ENCODE measurements at places on chromosomes 4 and X.

DNA sequence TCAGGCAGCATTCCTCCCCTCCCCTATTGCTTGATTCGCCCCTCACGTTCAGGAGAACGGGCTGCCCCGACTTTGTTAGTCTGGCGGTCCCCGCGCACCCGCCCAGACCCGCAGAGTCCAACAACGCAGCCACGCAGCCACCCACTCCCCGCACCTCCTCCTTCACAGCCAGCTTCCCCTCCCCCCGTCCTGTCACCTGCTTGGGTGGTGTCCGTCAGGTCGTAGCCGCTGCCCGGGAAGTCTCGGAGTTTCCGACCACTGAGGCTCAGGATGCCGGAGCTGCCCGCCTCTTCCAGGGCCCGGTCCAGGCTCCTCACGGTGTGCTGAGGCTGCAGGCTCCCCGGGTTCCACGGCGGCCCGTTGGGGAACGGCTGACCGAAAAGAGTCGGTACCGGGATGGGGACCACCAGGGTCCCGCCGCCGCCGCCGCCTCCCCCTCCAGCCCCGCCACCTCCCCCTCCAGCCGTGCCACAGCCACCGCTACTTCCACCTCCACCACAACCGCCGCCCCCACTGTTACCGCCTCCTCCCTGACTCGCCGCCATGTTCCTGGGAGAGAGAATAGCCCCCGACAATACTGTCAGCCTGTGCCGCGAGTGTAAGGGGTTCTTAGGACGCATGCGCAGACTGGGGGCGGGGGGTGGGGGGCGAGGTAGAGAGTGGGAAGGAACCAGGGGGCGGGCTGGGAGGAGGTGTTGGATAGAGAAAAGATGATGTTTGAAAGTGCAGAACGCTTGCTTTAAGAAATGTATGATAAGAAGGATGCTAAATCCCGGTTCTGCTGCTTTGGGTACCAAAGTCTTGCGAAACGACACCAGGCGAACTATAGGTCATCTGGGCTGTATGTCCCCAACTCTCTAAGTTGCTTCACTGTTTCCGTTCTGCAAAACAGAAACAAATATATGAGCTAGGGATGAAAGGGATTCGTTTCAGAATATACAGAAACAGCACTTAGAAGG is at the start of gene LRCH2:
Gene LRCH2, minus strand, starts transcription at position 600 of the 959 bp plus-strand sequence. Its CDS starts 55 bp downstream, at position 545.
- DNase-seq = peak; percentile 23

DNA sequence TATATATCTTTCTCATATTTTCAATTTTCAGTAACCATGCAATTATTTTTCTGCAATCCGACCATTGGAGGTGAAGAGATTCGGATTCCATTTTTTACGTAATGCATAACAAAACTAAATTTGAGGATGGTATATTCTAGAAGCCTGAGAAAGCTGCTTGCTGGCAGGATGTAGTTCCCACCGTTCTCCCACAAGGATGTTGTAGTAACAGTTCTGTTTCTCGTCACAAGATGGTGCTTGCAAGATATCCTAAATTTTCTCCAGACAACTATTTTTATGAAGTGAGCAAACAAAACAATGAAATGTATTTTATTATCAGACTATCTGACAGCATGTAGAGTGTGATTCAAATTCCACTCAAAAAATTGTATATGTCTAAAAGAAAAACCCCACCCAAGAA is 10.7 kb downstream of the PWWP3B start:
- no peak for DNase-seq

DNA sequence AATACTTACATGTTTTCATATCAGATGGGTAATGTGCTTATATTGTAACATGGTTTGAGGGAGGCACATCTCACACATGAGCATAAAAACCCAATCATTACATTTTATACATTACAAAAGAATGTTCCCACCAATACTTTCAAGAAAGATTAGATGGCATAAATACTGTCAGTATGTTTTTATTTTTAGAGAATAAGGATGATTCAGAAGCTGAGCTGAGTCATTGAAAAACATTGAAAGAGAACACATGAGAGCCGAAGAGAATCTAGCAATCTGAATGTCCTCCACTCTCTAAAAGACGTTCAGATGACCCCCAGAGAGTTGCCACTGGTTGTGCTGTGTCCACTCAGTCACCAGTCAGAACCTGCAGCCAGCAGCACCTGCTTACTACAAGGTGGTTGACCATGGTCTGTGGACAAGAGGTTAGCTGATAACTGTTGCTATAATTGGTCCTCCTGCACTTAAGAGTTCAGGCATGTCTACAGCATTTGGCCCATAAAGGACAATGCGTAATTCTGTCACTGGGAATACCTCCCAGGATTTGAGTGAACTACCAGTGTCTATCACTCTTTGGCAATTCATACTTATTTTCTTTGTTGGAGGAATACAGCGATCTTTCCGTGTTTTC is 382.2 kb upstream of the IGFBP7 start:
- DNase-seq = no peak

DNA sequence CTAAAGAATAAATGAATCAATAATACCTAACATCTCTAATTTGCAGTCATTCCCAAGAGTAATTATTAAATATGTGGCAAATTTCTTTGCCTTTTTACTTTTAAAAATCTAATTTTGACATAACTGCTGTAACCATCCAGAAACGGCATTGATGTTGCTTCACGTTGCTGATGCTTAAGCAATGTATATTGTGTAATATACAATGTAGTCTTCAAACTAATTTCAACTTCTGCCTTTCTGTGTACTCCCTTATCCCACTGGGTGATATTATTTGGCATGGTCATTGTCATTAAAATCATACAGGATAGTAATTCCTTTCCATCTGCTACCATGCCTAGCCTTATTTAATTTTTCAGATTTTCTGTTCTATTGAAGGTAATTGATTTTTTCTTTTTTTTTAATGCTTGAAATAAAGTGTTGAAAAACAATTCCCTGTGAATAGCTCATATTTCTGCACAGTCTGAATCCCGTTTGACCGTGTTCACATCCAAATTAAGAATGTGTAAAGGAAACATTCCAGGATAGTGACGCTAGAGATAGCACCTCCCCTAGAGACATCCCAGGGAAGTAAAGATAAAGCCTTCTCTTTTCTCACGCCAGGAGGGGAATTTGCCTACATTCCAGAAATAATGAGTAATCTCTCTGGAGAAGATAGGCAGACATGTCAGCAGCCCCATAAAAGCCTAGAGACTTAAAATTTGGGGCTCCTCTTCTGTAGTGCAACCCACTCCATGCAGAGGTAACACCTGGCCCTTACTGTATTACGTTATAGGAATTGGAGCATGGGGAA is 8.6 kb downstream of the FAM200B start:
- DNase-seq = no peak

DNA sequence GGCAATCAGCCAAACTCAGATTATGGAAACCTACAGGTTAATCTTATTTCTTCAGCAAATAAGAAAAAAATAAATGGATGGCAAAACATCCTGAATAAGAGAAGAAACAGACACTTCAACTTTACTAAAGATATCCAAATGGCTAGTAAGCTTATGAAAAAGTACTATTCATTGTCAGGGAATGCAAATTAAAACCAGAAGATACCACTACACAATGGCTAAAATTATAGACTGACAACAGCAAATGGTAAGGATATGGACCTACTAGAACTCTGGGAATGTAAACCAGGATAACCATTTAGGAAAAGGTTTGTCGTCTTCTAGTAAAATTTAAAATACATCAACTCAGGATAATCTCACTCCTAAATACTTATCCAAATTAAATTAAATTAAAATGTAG is 24.3 kb downstream of the GRSF1 start:
- no peak for DNase-seq

- DNase-seq = peak; percentile 49
These were observed 8.1 kb downstream of the RTL5 start for GRCh38 chrX:72123471-72124185.

- DNase-seq = peak; percentile 34
These were observed 54.3 kb downstream of the IGFBP7 start for GRCh38 chr4:57055886-57056285.

- DNase-seq = peak; percentile 23
These were observed 23.8 kb upstream of the CXorf38 start for GRCh38 chrX:40671126-40671525.

GRCh38 chr4:128311659-128312403 is 24.2 kb upstream of the PGRMC2 start:
- DNase-seq = no peak
